ENCODE measurements at places on chromosomes 12 and 14.
A peak's percentile ranks its signal among the peaks of the same experiment; 100 is the strongest.

GRCh38 chr12:71872401-71872800 lies 32.8 kb downstream of the TBC1D15 start:
- DNase-seq: no peak

- no peak for DNase-seq
Measured at GRCh38 chr14:23436327-23437132, 1.1 kb upstream of the MYH7 start.

GRCh38 chr14:64879635-64880220 lies at the start of gene SPTB:
Gene SPTB (minus strand): TSS chr14:64879907. CDS start chr14:64823094, 56,813 bp downstream.
- no peak for DNase-seq

- DNase-seq: no peak
Measured at GRCh38 chr12:94806617-94807016, 156.3 kb upstream of the TMCC3 start.

DNA sequence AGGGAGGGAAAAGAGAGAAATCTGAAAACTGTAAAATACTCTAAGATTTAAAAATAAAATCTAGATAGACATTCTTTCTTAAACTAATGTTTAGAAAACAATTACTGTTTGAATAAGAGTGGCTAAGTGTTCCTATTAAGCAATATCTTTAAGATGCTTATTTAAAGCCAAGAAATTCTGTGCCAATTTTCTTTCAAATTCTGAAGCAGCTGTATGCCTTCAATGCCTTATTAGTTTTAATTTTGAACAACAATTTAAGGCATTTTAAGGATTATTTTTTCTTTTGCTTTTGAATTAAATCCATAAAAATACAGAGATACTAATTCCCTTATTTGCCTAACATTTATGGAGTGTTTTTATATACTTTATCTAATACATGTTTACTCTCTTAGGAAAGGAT lies 50.3 kb upstream of the KITLG start:
- DNase-seq: no peak

GRCh38 chr12:95593266-95593871 lies 42.1 kb upstream of the USP44 start:
- DNase-seq: no peak

DNA sequence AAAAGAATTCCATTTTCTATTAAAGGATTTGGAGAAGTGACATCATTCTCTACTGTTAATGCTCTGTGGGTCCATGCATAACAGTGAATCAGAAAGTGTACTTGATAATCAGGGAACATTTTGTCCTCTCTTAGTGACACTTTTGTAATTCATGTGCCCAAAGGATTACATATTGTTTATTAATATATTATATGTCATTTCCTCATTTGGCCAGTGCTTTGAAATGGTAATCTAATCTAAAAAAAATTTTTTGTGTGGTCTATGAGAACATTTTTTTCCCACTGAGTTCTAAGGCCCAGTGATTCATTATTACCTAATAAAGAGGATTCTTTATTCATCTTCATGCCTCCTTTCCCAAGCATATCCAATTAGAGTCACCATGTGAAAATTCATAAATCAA lies 79.7 kb upstream of the MYF6 start:
- peak; percentile 97 for DNase-seq

DNA sequence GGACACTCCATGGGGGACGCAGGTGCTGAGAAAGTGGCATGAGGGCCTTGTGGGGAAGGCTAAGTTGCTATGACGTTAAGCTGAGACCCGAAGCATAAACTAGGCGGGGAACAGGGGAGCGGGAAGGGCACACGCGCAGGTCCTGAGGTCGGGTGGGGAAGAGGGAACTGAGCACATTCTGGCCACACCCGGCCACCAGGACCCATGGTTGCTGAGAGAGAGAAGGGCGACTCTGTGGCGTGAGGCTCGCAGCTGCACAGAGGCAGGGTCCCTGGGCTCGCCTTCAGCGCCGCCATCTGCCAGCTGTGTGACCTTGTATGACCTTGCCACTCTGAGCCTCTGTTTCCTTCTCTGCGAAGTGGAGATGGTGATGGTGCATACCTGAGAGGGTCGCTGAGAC lies 182.5 kb downstream of the PHETA1 start:
- no peak for DNase-seq

DNA sequence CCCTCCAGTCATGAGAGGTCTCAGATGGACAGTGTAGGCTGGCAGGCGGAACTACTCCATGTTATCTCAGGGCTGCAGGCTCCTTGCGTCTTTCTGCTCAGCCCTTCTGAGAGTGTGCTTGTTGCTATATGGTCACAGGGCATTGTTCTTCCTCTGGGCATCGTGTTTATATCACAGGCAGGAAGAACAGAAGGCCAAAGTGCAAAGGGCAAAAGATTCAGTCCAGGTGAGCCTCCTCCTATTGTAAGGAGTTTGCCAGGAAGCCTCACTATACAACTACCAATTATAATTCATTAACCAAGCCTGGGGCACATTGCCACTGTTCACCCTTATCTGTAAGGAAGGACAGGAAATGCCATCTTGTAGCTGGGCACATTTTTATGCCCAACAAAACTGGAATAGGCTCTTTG lies 195.5 kb upstream of the KITLG start:
- no peak for DNase-seq

DNA sequence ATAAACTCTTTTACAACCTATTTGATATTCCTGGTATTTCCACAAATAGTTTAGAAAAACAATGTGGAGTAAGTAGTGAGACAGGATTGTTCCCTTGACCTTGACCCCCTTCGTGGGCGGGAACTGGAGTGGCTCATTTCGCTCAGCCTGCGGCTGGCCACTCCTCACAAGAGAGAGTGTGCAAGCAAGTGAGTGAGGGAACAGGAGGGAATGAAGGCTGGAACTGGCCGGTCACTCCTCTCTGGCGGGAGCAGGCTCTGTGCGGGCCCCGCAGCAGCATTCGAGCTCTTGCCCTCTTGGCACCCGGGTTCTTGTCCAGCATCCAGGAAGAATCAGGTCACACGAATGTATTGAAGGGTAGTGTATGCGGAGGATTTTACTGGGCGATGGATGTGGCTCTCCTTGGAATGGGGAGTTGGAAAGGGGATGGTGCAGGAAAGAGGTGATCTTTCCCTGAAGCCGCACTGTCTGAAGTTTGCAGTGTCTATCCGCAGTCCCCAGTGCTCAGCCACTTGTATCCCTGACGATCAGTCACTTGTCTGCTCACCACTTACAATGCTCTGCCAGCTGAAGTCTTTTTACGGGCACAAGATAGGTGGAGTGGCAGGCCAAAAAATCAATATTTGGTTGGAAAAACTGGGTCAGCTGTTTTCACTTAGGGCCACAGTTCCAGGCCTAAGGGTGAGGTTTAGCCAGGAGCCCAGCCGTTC lies 28.0 kb upstream of the TXNRD1 start:
- DNase-seq: no peak

- no peak for DNase-seq
Measured at GRCh38 chr14:51242545-51243490, 2.8 kb downstream of the TMX1 start.

DNA sequence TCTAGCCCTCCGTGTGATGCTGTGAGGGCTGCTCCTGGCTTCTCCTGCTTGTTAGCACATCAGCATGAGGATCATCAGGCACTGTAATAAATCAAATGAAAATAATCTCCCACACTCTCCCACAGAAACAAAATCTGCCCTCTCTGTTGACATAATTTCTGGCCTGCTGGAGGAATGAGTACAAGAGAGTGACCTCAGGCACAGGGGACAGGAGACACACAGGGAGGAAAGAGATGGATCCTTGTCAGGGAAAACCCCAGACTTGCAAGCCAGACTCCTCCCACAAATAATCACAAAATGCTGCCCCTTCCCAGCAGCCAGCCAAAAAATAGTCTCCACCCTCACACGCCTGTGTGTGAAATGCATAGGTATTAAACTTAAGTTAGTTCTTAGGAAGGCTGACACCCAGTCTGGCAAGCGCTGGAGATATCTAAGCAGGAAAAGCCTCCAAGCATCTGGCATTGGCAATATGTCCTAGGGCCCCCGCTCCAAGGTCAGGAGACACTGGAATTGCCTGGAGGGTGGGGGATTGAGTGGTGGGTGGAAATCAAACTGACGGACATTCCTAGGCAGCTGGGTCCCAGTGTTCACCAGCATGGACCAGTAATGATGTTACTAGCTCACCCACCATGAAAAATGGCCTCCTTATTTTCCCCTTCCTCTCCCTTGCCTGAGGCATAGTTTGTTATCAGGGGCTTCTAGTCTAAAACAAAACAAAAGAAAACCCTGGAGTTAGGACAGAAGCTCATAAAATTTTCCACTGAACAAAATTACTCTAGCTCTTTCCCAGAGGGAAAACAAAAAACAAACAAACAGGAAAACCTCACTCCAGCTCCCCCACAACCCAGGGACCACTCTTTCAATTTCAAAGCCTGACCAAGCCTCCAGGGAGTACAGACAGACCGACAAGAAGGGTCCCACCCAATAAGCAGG lies 22.0 kb downstream of the SMUG1 start:
- DNase-seq: no peak

- no peak for DNase-seq
Measured at GRCh38 chr12:31600252-31600651, 9.3 kb upstream of the DENND5B start.

Measured in cardiac fibroblast (primary cell).